ENCODE measurements at places on chromosomes 6 and 20. TPM values are rescaled to one million over a fixed set of nuclear protein-coding genes. Genes with fewer than 3 reads are reported as not detected.

The CLPSL2 gene
- total RNA-seq = not detected

The ITPA gene
- total RNA-seq = 21.3 TPM

The ETV7 gene
- not detected for total RNA-seq

The TGM3 gene
- not detected for total RNA-seq

The ARMC12 gene
- total RNA-seq = 1.1 TPM

The NTSR1 gene
- not detected for total RNA-seq

The RIN2 gene
- total RNA-seq = not detected

The THBS2 gene
- total RNA-seq = not detected

The FBXO9 gene
- 63.7 TPM for total RNA-seq

The SLC22A7 gene
- not detected for total RNA-seq

The SFT2D1 gene
- total RNA-seq = 7.7 TPM

The SERAC1 gene
- 1.1 TPM for total RNA-seq

The TAPBP gene
- 246 TPM for total RNA-seq

The FNDC11 gene
- 0.50 TPM for total RNA-seq

The PACRG gene
- total RNA-seq = 0.57 TPM

All from CD8-positive, alpha-beta T cell (primary cell).